GM12865 (cell line): ENCODE measurements at places on chromosomes 11 and 22.

- DNase-seq: no peak
Measured at GRCh38 chr11:93908689-93909088, 58.3 kb upstream of the VSTM5 start.

- DNase-seq: no peak
Measured at GRCh38 chr11:7418061-7418460, 67.2 kb upstream of the OLFML1 start.

- no peak for DNase-seq
Measured at GRCh38 chr11:20070459-20070858, 89.8 kb downstream of the DBX1 start.

GRCh38 chr11:115455613-115456012 lies 48.6 kb downstream of the CADM1 start:
- no peak for DNase-seq

DNA sequence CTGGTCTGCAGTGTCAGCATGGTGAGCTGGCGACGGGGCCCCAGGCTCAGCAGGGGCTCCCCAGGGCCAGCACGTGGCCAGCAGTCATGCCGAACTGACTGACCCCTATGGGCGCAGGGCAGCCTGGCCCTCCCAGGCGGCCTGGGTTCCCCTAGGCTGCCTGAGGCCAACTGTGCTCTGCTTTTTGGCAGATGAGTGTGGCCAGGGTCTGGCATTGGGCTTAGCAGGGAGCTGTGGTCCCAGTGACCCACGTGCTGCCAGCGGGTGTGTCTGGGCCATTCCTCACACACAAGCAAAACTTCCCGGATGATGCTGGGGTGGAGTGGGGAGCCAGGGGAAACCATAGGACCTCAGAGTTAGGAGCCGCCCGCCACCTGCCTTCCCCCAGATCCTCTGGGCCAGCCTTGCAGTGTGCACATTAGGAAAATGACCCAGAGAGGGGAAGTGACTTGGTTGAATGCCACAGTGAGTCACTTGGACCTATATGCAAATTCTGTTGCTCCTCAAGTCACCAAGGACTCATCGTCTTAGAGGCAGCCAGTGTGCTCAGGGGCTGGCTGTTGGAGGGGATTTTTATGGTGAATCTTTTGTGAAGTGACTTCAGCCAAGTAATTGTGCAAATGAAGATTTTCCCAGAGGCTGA lies 6.5 kb downstream of the ADORA2A start:
- DNase-seq: peak; percentile 93
